ENCODE measurements at places on chromosomes 13 and 19. TPM values are rescaled to one million over a fixed set of nuclear protein-coding genes. Genes with fewer than 3 reads are reported as not detected.

Gene NALCN
- 16.2 TPM for total RNA-seq

Gene PSG3
- not detected for total RNA-seq

Gene TEX29
- total RNA-seq = 1.8 TPM

Gene TRAPPC6A
- total RNA-seq = 9.5 TPM

Gene PRSS57
- total RNA-seq = not detected

Gene CD70
- 0.42 TPM for total RNA-seq

Gene CCDC8
- total RNA-seq = 25.7 TPM

Gene PRODH2
- total RNA-seq = not detected

Gene GNG7
- 6.0 TPM for total RNA-seq

Gene OR7C1
- total RNA-seq = not detected

Gene DACT3
- total RNA-seq = 84.1 TPM

Gene PSG2
- not detected for total RNA-seq

Gene GNG8
- total RNA-seq = 4.5 TPM

Gene ZNF773
- 6.3 TPM for total RNA-seq

Gene TBXA2R
- total RNA-seq = 36.0 TPM

Gene CPAMD8
- 5.4 TPM for total RNA-seq

Gene MTUS2
- 5.1 TPM for total RNA-seq

Gene ZNF845
- total RNA-seq = 7.5 TPM

Gene CCL25
- not detected for total RNA-seq

Gene SERP2
- total RNA-seq = 5.2 TPM

Gene RNF113B
- total RNA-seq = not detected

Gene KCNJ14
- total RNA-seq = 1.1 TPM

Gene RPL13A
- 1,716 TPM for total RNA-seq

Gene GPR183
- 25.3 TPM for total RNA-seq

Gene HPN
- total RNA-seq = 0.71 TPM

Gene RNF225
- not detected for total RNA-seq

Gene FGF22
- total RNA-seq = 0.45 TPM

Gene BRCA2
- 4.3 TPM for total RNA-seq

Gene TMEM255B
- 67.3 TPM for total RNA-seq

Gene KIR3DL1
- total RNA-seq = not detected

Gene ZNF331
- 21.4 TPM for total RNA-seq

Gene RAB20
- 18.8 TPM for total RNA-seq

Gene WDR87
- total RNA-seq = not detected

Gene SWSAP1
- total RNA-seq = 1.5 TPM

Gene ZNF492
- total RNA-seq = 0.36 TPM

Gene SUGP2
- total RNA-seq = 61.0 TPM

Gene WTIP
- total RNA-seq = 74.0 TPM

Gene HCST
- 18.7 TPM for total RNA-seq

Gene GARIN5A
- total RNA-seq = not detected

Gene PDE4C
- total RNA-seq = 2.3 TPM

Gene SHISA7
- not detected for total RNA-seq

Gene APLP1
- total RNA-seq = 13.5 TPM

Gene LILRB2
- total RNA-seq = 10.2 TPM

Gene C19orf38
- 2.0 TPM for total RNA-seq

Gene NTF4
- total RNA-seq = not detected

Gene DNAAF3
- not detected for total RNA-seq

Gene MBD3L3
- total RNA-seq = not detected

All from aorta (tissue), 5 donors.